Metanephros (tissue), 2 donors: ENCODE measurements at places on chromosomes 2 and 18. TPM values are rescaled to one million over a fixed set of nuclear protein-coding genes. Genes with fewer than 3 reads are reported as not detected.

The DRC1 gene
- total RNA-seq: 0.76 TPM

The TMEM17 gene
- total RNA-seq: 4.3 TPM

The TRIM43 gene
- total RNA-seq: 0.18 TPM

The TUBA3E gene
- not detected for total RNA-seq

The CCBE1 gene
- total RNA-seq: 30.7 TPM

The TOGARAM2 gene
- 0.53 TPM for total RNA-seq

The LAMA3 gene
- total RNA-seq: 2.3 TPM

The POTEJ gene
- 0.12 TPM for total RNA-seq

The MYCN gene
- total RNA-seq: 25.7 TPM

The FLACC1 gene
- 3.5 TPM for total RNA-seq

The ABCG5 gene
- 0.18 TPM for total RNA-seq

The GALR1 gene
- 0.12 TPM for total RNA-seq

The TACR1 gene
- total RNA-seq: 0.82 TPM

The OR6B2 gene
- total RNA-seq: not detected

The CHRNA1 gene
- 5.7 TPM for total RNA-seq

The SCN9A gene
- total RNA-seq: 5.0 TPM

The LRATD1 gene
- 18.8 TPM for total RNA-seq

The SH2D6 gene
- total RNA-seq: 0.99 TPM

The UGT1A10 gene
- not detected for total RNA-seq

The ADAM23 gene
- 3.9 TPM for total RNA-seq

The ALPI gene
- not detected for total RNA-seq

The DAPL1 gene
- total RNA-seq: 9.6 TPM

The GDF7 gene
- 14.5 TPM for total RNA-seq

The GKN1 gene
- total RNA-seq: not detected

The GPN1 gene
- 34.9 TPM for total RNA-seq

The PRSS56 gene
- 0.18 TPM for total RNA-seq

The DOK1 gene
- total RNA-seq: 10.5 TPM

The SPEG gene
- total RNA-seq: 39.6 TPM

The CASP10 gene
- total RNA-seq: 23.4 TPM

The EFR3B gene
- total RNA-seq: 7.8 TPM

The NRP2 gene
- 67.3 TPM for total RNA-seq

The AP1S3 gene
- 21.9 TPM for total RNA-seq

The CD8B2 gene
- total RNA-seq: 0.06 TPM

The KCNF1 gene
- 0.70 TPM for total RNA-seq

The DCDC2C gene
- 0.93 TPM for total RNA-seq

The PRLH gene
- not detected for total RNA-seq

The RBM43 gene
- 11.5 TPM for total RNA-seq

The AFF3 gene
- 52.7 TPM for total RNA-seq

The CHRNG gene
- 9.5 TPM for total RNA-seq
